ENCODE measurements at places on chromosomes 12 and 14. TPM values are rescaled to one million over a fixed set of nuclear protein-coding genes. Genes with fewer than 3 reads are reported as not detected.

DNA sequence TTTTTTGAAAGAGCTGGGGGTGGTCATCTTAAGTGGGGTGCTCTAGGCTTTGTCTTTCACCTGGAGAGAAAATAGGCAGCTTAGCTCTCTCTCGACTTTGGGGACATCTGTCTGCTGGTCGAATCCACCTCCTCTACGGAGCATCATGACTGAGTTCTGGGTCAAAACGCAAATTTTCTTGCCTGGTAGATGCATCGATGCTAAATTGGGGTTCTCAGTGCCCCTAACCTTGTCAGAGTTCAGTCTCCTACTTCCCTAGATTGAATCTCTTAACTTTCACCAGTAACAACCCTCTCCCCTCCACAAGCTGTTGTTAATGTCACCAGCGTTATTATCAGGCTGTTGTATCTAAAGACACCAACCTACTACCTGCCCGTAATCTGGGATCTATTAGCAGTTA is 682 bp downstream of the FLRT2 start:
- H3K27ac ChIP-seq: no peak overlapping the region
- H3K36me3 ChIP-seq: no peaks in the 10 kb centered on the region
- peaks cover 64% of the 10 kb centered on the region for H3K27me3 ChIP-seq
- peaks cover 10% of the 10 kb centered on the region for H3K4me1 ChIP-seq

- no peak overlapping the region for H3K4me3 ChIP-seq
- H3K4me1 ChIP-seq: peaks cover 5% of the 10 kb centered on the region
- no peak for DNase-seq
- no peak overlapping the region for H3K27ac ChIP-seq
- H3K36me3 ChIP-seq: peaks cover 6% of the 10 kb centered on the region
Observed at GRCh38 chr14:99538275-99538674, 57.1 kb downstream of the CCNK start.

- no peaks in the 10 kb centered on the region for H3K27me3 ChIP-seq
- H3K27ac ChIP-seq: no peak overlapping the region
- no peaks in the 10 kb centered on the region for H3K36me3 ChIP-seq
- H3K4me1 ChIP-seq: no peaks in the 10 kb centered on the region
- DNase-seq: no peak
- H3K4me3 ChIP-seq: no peak overlapping the region
Observed at GRCh38 chr12:108959748-108960655, 60.9 kb downstream of the SVOP start.

- no peaks in the 10 kb centered on the region for H3K4me1 ChIP-seq
- no peaks in the 10 kb centered on the region for H3K27me3 ChIP-seq
- no peak overlapping the region for H3K27ac ChIP-seq
Observed at GRCh38 chr12:82835217-82835616, 148.5 kb downstream of the TMTC2 start.

GRCh38 chr12:12081836-12082497 is 11.2 kb downstream of the BCL2L14 start:
- no peak for DNase-seq
- no peaks in the 10 kb centered on the region for H3K27me3 ChIP-seq
- no peak overlapping the region for H3K4me3 ChIP-seq
- no peaks in the 10 kb centered on the region for H3K36me3 ChIP-seq

DNA sequence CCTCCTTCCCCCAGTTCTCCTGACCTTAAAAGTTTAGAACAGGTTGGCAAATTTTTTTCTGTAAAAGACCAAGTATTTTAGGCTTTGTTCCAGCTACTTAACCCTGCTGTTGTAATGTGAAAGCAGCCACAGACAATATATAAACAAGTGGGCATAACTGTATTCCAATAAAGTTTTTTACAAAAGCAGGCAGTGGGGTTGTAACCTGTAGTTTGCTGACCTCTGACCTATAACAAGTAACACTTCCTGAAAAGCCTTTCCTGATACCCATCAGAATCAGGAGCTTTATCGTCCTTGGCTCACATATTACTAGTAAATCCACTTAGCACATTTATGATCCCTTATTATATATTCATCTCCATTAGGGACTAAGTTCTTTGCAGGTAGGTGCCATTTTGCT is 13.1 kb upstream of the SMARCC2 start:
- peaks cover 19% of the 10 kb centered on the region for H3K36me3 ChIP-seq
- no peak overlapping the region for H3K27ac ChIP-seq
- no peaks in the 10 kb centered on the region for H3K4me1 ChIP-seq

DNA sequence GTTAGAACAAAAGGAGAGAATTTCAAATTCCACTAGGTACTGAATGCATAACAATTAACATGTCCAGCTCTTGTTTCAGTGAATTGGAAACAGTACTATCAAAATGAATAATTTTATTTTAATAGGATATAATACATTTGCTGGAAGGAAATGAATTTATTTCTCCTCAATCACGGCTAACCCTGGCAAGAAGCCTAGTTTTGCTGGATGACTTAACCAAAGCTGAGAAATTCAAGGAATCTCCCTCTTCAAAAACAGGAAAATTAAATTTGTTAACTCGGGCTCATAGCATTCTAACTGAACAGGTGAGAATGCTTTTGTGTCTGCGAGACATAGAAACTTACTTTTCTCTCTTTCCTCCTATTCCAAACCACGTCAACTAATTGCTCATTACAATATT is 163.5 kb upstream of the NEDD1 start:
- DNase-seq: peak; percentile 44
- no peak overlapping the region for H3K4me3 ChIP-seq
- no peak overlapping the region for H3K27ac ChIP-seq
- H3K36me3 ChIP-seq: no peaks in the 10 kb centered on the region

DNA sequence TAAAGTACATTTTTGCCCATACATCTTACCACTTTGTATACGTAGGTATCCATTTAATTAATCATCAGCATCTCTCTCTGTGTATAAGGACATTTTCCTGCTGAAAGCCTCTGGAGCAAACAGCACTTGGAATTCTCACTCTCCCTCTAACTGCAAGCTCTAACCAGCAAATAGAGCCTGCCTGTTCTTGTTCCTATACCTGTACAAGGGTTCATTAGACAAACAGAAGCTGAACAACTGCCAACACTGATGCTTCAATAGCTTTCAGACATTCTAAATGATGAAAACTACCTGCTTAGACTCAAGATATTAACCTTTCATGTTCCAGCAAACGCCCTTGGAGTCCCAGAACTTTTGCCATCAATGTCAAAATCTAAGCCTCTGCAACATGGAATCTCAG is 98.0 kb downstream of the KCNH5 start:
- no peaks in the 10 kb centered on the region for H3K27me3 ChIP-seq
- no peak overlapping the region for H3K27ac ChIP-seq
- H3K4me1 ChIP-seq: no peaks in the 10 kb centered on the region
- peak; percentile 51 for DNase-seq
- H3K36me3 ChIP-seq: no peaks in the 10 kb centered on the region

- no peaks in the 10 kb centered on the region for H3K36me3 ChIP-seq
- DNase-seq: no peak
- H3K27ac ChIP-seq: no peak overlapping the region
- no peak overlapping the region for H3K4me3 ChIP-seq
Observed at GRCh38 chr12:131223791-131224225, 270.1 kb downstream of the ADGRD1 start.

Gene MYH6
- 7.1 TPM for total RNA-seq

Gene ACSM4
- total RNA-seq: not detected

Gene PHETA1
- 3.1 TPM for total RNA-seq

Gene KLRC2
- total RNA-seq: not detected

Gene SUOX
- 26.2 TPM for total RNA-seq

Gene KLRG1
- 1.9 TPM for total RNA-seq

Gene FAM222A
- 2.6 TPM for total RNA-seq

Gene DCD
- total RNA-seq: not detected

Data from lung (tissue), 17 donors.